SK-N-SH (cell line): ENCODE measurements at places on chromosomes 1 and 21.

DNA sequence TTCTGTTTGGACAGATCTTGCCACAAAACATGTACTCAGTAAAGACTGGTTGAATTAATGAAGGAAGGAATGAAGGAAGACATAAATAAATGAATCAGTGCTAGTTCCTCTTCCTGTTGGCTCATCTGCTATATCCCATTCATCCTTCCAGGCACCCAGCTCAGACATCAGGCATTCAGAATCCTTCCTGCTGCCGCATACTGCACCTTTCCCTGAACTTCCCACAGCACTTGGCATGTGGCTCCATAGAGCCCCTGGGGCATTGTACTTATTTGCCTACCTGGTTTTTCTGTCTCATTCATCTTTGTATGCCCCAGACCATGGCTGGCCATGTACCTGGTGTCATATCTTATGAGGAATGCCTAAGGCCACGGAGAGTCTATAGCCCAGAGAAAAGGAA, 34.4 kb upstream of the ZNF648 start:
- no peak for DNase-seq

GRCh38 chr1:53553734-53554509, 94.7 kb downstream of the DMRTB1 start:
- DNase-seq = peak; percentile 17

DNA sequence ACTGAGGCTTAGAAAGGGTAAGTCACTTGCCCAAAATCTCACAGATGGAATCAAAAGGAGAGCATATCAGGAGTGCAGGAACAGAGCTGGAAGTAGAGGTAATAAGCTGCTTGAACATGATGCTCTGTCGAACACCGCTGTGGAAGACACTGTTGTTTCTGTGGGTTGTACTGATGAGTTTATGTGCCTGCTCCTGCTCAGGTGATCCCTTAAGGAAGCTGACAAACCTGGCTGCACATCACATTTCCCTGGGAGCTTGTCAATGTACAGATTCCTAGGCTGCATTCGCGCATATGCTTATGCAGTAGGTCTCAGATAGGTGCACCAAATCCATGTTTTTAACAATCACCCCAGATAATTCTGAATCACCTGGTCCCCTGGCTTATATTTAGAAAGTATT, 79.7 kb downstream of the ZNF326 start:
- DNase-seq = no peak

DNA sequence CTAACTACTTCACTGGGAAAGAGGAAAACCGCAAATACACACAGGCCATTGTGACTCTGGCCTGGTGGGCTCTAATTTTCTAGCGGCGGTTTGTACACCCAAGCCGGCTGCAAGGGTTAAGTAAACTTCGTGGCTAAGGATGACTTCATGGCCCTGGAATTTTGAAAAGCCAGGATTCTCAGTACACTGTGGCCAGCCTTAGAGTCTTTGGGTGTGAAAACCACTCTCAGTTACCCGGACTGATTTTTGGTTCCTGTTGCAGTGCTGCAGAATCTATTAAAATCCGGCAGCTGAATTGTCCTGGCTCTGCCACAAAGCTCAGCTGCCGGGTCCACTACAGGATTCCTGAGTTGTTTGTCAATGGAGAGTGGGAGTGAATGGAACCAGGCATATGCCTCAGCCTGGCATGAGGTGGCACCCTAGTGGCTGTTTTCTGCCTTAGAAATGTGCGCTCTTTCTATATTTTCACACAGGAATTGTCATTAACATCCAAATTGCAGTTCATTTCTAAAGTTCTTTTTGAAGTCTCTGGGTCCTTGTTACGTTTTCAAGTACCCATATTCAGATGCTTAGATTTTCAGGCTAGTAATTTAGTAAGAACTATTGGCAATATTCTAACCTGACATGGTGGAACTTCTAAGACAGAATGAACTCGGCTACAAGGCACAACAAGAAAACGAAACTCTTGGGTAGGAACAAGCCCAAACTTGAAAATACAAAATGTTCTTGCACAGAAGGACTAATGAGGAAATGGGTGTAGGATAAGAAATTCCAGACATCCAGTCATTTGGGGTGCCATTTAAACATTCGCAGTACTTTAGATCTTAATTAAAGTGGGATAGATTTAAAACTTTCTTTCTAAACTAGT, 255.9 kb downstream of the NFIA start:
- peak; percentile 73 for DNase-seq

DNA sequence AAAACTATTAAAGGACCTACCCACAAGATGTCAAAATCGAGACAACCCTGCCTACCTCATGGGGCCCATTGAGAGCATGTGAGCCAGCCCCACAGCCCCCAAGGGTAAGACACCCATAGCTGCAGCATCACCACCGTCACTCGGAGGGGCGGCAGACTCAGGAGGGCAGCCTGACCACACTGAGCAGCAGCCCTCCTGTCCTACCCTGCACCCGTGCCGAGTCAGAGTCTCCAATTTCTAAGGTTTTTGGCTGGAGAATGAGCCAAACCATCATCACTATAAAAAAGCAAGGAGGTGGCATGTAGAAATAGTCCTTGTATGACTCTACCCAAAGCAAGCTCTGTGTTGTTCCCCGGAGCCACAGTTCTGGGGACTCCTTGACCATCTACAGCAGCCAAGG, 94.7 kb downstream of the SSBP3 start:
- DNase-seq = no peak

GRCh38 chr1:57024428-57024827, 58.6 kb upstream of the C8B start:
- DNase-seq = no peak

GRCh38 chr1:159866066-159866465, 3.6 kb upstream of the VSIG8 start:
- DNase-seq = no peak

- no peak for DNase-seq
These were observed 29.4 kb downstream of the CLDN14 start for GRCh38 chr21:36450511-36450910.

DNA sequence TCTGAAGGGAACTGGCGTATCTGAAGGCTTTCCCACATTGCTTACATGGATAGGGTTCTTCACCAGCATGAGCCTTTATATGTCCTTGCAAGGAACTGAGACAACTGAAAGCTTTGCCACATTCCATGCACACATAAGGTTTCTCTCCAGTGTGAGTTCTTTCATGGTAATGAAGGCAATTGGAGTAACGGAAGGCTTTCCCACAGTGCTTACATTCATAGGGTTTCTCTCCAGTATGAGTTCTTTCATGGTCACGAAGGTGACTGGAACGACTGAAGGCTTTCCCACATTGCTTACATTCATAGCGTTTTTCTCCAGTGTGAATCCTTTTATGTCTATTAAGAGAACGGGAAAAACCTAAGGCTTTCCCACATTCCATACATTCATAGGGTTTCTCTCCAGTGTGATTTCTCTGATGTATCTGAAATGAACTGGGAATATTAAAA, 15.0 kb downstream of the ZNF124 start:
- DNase-seq = no peak

- no peak for DNase-seq
These were observed 8.9 kb downstream of the TRIM33 start for GRCh38 chr1:114502080-114502479.
